ENCODE measurements at places on chromosomes 7 and 10.
A peak's percentile ranks its signal among the peaks of the same experiment; 100 is the strongest.

DNA sequence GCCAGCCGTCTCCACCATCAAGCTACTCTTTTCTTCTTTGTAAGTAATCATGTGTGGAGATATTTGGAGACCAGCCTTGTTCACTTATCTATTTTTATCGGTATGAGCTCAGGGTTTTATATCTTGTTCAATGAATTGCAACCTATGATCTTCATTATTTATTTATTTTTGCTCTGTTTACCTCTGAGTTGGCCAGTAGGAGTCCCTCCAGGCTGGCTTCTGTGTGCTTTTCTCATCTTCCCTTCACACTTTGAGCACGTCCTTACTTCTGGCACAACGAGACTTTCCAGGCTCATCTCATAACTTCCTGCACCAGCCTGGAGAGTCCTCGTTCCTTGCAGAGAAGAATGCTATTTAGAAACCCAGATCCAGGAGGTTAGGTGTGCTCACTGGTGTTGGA lies 375.8 kb upstream of the PODXL start:
- DNase-seq, result no peak

GRCh38 chr10:102918817-102919245 lies 737 bp downstream of the CNNM2 start:
- DNase-seq, result no peak

DNA sequence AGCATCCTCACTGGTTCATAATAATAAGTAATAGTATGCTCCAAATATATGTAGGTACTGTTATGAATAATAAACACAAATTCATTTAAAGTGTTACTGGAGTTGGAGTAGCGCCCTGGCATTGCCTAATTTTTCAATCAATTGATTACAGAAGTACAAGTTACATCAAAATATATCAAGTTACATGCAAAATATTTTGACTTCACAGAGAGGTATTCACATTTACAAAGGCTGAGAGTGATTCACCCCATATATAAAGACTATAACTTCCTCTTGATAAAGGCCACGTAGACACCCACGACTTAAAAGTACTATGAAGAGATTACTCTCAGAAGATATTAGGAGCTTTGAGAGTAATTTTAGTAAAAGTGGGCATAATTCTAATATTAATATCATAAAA lies 13.6 kb upstream of the COL17A1 start:
- no peak for DNase-seq

- DNase-seq, result no peak
Measured at GRCh38 chr7:105270117-105270516, 118.6 kb downstream of the SRPK2 start.

GRCh38 chr7:127650847-127651555 lies 993 bp upstream of the SND1 start:
- DNase-seq, result no peak

DNA sequence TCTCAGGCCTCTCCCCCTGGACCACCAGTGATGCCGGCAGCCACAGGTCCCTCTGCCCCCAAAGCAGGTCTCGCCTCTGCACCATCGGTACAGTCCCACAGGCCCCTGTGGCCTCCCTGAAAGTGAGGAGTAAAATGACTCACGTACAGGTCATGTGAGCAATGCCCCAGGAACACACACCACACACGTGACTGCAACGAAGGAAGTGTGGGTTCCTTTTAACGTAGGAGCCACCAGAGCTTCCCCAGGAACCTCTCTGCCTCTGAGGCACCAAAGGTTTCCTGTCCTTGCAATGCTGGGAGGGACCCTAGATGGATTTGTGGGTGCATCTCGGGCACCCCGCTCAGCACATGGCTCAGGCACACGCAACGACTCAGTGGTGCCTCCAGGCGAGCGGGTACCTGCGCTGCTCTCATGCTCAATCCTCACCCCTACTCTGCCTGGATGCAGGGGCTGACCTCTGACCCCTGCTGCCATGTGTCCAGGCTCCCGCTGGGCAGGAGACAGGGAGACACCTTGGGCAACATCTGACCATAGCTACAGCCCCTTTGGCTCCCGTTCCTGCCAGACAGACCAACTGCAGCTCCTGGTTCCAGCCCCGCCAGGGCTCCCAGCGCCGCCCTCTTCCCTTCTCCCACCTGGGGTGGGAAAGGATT lies 120.7 kb downstream of the PRKAG2 start:
- no peak for DNase-seq

DNA sequence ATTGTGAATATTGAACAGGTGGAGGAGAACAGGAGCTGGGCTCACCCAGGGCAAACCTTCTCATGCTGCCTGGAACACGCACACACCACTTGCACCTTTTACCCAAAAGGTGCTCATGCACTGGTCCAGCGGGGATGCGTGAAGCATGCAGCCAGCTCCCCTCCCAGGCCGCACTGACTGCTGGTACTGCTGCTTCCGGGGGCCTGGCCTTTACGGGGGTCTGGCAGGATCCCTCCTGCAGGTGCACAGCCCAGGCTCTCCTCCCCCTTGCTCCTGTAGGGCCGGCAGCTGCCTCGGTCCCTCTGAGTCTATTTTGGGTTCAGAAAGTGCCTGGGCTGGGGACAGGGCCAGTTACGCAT lies 221.7 kb downstream of the DNAJB6 start:
- DNase-seq, result no peak

DNA sequence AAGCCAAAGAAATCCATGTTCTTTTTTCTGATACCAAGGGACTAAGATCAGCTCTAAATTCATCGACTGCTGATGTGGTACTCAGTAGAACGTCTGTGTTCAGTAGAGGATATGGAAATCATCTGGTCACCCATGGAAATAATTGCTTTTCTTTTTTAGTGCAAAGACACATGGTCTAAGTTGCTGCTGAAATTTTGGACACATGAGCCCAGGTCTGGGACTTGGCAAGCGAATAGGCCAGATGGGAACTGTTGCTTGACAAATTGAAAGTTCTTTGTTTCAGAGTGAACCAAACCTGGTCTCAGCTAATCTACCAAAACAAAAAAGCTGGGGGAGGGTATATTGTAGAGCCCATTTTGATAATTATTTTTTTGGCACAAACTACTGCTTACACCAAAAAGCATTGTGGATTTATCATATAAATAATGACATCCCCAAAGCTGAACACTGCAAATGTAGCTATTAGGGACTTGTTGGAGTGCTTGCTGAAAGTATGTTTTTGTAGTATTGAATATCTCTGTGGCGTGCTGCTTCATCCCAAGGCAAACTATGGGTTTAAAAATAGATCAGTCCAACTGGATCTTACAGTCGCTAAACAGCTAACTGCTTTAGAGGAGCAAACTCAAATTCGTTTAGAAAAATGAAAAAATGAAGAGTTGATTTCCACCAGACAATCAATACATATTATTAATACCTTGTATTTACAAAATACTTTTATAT lies 144.7 kb downstream of the TRIL start:
- no peak for DNase-seq

GRCh38 chr7:25391295-25391861 lies 163.1 kb upstream of the NPVF start:
- DNase-seq, result peak; percentile 9

GRCh38 chr10:45280113-45280760 lies 35.2 kb downstream of the OR13A1 start:
- no peak for DNase-seq

GRCh38 chr7:68364886-68365625 lies 1233.2 kb upstream of the AUTS2 start:
- DNase-seq, result no peak

DNA sequence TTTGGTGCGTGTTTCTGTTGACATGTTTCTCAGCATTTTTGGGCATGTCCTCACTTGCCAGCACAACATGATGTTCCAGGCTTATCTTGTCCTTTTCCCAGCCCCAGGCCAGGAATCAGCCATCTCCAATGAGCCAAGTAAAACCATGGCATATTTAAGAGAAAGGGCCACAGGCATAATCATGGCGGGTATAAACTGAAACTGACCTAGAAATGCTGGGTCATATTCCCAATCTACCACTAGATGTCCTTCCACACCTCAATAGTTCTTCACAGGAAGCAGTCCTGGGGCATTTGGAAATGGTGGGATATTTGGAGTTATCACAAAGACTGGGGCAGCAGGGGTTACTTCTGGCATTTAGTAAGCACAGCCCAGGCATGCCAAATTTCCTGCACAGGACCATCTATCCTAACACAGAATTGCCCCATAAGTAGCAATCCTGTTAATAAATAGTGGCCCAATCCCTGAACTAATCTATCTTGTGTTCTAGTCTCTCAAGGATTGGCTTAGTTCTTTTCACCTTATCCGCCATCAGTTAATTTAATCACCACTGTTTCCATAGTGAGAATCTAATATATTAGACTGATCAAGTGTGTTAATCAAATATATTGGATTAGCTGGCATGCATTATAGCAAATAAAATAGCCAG lies 101.6 kb downstream of the NPSR1 start:
- DNase-seq, result no peak

DNA sequence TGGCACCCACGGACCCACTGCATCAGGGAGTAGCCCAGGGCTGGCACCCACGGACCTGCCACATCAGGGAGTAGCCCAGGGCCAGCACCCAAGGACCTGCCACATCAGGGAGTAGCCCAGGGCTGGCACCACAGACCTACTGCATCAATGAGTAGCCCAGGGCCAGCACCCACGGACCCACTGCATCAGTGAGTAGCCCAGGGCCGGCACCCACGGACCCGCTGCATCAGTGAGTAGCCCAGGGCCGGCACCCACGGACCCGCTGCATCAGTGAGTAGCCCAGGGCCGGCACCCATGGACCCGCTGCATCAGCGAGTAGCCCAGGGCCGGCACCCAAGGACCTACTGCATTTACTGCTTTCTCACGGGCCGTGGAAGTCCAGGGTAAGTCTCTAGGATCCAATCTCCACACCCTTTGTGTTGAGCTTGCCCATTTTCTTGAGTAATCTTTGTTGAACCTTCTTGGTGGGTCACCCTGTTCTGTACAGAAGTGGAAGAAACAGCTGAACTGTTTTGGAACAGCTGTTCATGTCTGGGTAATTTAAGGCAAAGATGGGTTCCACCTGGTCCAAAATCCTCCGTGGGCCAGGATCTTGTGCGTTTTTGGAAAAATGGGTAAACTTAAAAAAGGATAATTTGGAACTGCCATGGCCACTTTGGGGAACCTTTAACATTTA lies 69.0 kb downstream of the VIPR2 start:
- DNase-seq, result no peak

DNA sequence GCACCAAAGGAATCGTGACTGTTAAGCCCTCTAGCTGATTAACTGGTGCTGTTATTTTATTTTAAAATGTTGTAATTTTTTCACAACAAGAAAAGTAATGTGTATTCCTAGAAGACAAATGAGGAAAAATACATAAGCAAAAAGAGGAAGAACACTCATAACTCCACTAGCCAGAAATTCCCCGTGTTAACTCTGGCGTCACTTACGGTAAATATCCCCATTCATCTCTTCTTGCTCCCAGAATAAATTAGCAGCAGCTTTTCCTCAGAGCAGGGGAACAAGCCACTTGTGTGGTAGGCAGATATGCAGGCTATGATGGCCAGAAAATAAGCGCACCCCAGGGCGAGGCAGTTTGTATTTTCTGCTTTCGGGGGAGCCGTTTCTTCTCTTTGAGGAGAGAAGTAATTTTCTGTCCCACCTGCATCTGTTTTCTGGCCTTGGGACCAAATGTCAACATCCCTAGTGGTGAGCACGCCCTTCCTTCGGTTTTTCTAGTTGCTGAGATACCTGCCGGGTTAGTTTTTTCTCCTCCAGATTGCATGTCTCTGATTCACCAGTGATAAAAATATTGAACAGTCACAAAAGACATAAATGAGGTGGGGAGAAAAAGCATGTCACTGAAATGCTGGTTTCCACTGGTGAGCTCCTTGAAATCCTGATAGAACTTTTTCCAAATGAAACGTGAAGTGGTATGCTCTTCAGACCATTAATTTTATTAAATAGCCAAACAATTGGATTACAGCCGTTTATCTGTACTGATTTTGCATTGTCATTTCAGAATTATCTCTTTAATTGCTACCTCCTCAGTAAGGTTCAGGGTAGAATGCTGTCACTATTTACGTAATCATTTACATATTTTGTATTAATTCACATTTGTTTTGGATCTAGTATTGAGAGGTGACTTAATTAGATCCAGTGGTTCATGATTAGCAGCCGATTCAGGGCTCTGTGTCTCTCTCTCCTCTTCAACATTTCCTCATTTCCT lies 268.1 kb downstream of the CAMK1D start:
- DNase-seq, result no peak

GRCh38 chr10:71964743-71965515 lies 734 bp downstream of the CHST3 start:
- no peak for DNase-seq

DNA sequence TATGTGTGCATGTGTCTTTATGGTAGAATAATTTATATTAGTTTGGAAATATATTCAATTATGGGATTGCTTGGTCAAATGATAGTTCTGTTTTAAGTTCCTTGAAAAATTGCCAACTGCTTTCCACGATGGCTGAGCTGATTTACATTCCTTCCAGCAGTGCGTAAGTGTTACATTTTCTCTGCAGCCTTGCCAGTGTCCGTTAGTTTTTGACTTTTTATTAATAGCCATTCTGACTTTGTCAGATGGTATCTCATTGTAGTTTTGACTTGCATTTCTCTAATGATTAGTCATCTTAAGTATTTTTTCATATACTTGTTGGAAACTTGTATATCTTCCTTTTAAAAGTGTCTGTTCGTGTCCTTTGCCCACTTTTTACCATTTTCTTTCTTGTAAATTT lies 434.2 kb upstream of the POT1 start:
- DNase-seq, result no peak

DNA sequence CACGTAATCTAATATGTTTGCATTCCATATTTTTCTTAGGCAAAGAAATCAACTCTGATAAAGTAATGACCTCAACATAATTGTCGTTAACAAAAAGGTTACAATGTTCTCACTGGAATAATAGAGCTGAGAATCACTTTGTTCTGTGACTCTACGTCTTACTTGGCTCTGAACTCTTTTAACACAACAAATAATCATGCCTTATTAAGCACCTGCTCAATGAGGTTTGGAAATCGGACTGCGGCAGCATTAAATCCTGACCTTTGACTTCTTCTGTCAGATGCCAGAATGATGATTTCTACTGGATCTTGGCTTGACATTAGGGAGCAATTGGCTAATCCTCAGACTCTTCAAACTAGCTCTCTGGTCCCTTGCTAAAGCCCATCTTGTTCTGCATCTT lies 233.6 kb downstream of the SEMA3D start:
- DNase-seq, result no peak

DNA sequence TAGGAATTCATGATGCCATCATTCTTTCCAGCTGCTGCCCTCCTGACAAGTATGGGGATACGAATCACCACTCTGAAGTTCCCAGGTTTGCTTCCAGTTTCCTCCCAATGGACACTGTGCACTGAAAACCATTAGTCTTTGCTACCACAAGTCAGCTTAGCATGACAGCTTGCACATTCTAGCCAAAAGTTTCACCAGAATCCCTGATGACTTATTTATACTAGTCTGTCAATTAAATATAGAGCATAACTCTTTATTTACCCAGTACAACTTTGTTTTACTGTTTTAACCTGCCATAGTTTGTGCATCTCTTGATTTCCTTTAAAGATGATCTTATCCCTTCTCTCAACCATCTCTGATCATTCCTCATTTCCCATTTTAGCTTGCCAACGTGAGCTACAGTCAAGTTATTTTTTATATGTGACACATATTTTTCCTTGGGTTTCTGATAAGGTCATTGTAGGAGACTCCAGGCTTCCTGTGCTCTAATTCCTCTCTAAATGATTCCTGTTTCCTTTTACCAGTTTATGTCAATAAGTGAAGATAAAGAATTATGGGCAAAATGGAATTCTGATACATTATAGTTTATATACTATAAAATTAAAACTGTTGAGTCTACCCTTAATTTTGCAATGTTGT lies 167.5 kb upstream of the MEOX2 start:
- DNase-seq, result peak; percentile 55

All from fibroblast of skin of left quadriceps (primary cell).